GM10248 (cell line): ENCODE measurements at places on chromosomes 5 and 9.

DNA sequence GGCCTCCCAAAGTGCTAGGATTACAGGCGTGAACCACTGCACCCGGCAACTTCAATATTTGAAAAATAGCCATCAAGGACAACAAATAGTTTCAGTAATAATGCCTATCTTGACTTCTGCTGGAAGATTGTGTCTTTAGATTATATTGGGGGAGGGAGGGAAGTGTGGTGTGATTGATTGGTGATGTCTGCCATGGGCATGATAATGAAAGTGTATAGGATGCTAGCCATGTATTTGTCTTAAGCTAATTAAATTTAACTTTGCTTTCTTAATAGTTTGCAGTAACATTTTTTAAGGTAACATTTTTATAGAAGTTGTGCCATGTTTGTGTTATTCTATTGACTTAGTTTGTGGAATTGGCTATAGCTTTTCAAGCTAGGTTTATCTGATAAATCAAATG, 4.6 kb downstream of the JMY start:
- no peak for DNase-seq

DNA sequence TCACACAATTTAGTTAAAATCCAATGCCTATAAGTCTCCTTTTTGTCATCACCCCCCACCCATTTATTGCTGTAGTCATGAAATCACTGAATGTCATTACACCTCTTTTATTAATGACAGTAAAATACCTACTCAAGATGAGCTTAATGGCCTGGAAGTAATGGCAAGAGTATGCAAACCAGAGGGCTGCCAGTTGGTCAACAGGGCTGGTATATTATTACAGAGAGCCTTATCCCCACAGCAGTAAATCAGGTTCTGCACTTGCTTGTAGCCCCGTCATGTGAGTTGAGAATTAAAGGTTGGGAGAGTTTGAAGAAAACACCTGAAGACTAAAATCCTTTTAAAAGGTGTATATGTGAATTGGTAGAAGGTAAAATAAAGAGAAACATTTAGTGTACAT, 372.4 kb downstream of the MAT2B start:
- DNase-seq = no peak

DNA sequence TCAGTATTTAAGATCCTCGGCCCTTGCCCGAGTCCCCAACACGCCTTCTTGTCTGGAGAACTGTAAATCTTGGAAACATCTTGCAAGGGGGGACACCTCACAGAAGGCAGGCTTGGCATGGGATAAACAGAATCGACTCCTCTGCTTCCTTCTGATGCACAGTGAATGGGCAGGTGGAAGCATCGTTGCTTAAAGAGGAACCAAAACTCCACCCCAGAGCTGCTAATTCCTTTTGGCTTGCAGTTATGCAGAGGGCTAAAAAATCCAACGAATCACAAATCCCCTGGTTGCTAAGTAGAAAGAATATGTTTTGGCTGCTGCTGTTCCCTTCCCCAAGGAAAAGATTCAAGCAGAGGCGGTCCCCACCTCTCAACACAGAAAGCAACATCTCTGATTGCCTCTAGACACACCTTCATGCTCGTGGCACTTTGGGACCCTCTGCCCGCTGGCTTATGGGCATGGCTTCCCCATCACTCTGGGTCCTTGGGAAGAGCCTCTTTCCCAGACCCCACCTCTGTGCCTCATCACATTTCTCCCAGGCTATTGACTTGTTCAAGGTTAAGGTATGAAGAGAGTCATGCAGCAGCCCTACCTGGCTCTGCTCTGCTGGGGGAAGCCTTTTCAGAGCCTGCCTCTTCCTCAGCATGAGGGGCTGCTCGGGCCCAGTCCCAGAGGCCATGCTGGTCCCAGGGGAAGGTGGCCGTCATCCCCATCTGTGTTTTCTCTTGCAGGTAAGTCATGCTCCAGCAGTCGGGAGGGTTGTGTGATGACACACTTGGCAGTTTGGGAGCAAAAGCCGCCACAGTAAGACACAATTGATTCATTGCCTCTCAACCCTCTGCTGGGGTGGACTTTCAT, 137.1 kb downstream of the KCNIP1 start:
- no peak for DNase-seq

DNA sequence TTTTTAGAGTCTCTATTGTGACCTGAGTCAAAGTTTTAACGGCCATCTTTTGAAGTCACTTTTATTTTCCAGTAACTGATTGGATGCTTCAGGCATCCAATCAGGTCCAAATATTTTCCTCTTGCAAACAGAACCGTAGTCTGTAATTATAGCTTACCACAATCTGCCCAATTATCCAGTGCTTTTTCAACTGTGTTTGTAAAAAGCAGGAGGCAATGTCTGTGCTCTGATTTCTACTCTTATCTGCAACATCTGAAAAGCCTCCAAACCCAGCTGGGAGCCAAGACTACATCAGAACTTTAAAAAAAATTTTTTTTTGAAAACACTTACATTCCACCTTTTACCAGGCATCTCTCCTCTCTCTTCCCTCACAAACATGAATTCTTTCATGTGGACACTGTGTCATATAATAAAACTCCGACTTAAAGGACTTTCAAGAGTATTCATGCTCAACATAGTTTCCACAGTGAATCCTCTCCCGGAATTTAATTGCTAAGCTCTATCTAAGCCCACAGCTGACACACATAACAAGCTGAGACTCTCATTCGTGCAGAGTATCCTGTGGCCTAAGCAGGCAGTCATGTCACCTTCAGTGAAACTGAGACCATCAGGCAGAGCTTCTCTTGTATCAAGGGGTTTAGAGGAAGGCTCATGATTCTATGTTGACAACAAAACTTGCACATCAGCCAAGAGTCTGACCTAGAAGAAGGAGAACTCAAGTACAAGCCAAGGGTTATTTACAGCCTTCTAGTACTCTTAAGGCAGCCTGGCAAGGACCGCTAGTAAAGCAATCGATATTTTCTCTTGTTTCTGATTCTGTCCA, 272.7 kb downstream of the TLE1 start:
- DNase-seq = no peak

DNA sequence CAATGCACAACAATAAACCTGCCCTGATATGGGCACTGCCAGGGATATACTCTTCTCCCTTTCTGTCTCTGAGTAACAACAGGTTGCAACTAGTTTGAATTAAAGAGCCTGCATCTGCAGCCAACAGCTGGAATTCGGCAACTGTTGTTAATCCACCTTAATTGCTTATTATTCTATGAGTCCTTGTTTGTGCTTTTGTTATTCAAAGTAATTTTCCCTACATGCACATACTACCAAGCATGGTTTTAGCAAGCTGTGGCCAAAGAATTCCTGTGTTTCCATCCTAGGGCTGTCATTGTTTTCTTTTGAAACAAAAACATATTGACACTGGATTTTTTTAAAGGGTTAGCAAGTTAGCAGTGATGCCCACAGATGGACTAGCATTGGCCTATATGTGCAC, 171.5 kb downstream of the EFNA5 start:
- DNase-seq = no peak
